ENCODE measurements at places on chromosomes 12 and 14. TPM values are rescaled to one million over a fixed set of nuclear protein-coding genes. Genes with fewer than 3 reads are reported as not detected.

DNA sequence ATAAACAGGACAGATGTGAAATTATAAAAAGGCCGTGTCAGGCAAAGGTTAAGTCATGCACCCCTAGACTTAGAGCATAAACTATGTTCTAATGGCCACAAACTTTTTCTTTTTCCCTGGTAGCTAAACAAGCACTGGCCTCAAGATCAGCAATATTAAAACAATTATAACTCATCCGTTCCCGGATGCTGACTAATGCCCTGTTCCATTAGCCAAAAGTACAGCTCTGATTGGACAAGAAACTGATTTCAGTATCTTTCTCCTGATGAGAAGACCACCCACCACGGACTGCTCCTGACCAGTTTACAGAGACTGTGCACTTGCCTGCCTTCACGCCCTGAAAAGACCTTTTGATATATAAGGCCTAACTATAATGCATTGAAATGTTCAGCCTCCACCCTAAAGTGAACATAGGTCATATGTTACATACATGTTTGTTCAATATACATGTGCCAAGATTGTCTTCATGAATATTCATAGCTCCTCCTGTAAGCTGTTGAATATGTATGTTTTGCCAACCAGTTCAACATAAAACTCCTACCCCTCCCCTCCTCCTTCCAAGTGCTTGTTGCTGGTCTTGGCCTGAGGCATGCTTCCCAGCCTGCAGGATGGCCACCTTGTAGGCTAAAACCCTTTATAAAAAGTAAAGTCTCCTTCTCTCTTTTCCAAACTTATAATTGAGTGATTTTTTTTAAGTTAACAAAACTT is 162.0 kb downstream of the IPO8 start:
- no peak for DNase-seq

DNA sequence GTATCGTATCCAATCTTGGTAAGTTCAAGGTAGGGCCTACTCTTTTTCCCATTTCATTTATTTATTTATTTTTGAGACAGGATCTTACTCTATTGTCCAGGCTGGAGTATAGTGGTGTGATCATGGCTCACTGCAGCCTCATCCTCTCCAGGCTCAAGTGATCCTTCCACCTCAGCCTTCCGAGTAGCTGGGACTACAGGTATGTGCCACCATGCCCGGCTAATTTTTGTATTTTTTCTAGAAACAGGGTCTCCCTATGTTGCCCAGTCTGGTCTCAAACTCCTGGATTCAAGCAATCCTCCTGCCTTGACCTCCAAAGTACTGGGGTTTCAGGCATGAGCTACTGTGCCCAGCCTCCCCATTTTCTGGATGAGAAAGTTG is 57.2 kb downstream of the CLMN start:
- no peak for DNase-seq

- DNase-seq = no peak
Measured at GRCh38 chr12:24072302-24072701, 122.8 kb upstream of the SOX5 start.

DNA sequence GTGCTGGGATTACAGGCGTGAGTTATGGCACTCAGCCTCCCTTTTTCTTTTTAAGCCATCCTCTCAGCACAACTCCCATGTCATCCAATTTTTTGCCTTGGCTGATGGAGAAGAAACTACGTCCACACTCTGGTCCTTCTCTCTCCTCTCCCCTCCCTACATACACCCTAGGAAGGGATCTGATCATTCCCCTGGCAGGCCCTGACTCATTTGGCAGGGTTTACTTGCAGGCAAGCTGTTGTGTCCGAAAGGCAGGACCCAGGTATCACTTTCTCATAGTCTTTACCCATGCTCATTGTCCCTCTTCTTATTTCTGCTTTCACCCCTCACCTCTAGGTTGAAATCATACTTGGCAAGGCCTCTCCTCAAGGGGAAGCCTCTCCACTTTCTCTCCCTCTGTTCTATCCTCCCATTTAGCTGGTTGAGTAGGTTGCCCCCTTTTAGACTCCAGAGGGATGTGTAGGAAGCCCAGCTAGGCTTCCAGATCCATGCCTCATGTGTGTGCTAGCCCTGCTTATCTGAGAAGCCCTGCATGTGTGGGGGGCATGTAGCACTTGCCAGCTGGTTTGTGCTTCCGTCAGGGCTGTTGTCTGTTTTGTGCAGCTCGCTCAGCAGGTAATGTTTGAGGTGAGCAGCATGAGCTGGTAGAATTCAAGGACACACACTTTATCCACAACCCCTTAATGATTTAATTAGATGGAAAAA is 14.8 kb downstream of the GPR19 start:
- no peak for DNase-seq

DNA sequence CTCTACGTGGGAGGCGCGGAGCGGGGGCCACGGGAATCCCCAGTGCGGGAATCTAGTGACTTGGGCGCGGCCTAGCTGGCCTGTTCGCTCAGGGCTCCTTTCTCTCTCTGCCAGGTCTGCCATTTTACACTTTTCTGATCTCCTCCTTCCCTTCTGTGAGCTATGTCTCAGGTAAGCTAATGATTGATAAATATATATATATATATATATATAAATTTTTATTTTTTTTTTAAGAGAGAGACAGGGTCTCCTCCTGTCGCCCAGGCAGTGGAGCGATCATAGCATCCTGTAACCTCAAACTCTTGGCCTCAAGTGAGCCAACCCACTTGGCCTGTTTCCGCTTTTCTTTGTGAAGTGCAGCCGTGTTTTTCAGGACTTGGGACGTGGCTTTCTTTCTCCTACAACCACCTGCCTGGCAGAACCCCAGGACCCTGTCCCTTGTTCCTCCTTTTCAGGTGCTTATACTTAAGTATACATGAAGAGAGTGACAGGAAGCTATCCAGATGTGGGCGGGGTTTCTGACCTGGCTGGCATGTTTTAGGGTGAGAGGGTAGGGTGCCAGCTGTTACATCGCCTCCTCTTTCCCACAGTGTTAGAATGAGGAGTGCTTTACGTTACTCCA is 547 bp downstream of the ZNF140 start:
- DNase-seq = no peak

GRCh38 chr12:121240484-121241101 is 30.7 kb downstream of the P2RX4 start:
- DNase-seq = peak; percentile 66

DNA sequence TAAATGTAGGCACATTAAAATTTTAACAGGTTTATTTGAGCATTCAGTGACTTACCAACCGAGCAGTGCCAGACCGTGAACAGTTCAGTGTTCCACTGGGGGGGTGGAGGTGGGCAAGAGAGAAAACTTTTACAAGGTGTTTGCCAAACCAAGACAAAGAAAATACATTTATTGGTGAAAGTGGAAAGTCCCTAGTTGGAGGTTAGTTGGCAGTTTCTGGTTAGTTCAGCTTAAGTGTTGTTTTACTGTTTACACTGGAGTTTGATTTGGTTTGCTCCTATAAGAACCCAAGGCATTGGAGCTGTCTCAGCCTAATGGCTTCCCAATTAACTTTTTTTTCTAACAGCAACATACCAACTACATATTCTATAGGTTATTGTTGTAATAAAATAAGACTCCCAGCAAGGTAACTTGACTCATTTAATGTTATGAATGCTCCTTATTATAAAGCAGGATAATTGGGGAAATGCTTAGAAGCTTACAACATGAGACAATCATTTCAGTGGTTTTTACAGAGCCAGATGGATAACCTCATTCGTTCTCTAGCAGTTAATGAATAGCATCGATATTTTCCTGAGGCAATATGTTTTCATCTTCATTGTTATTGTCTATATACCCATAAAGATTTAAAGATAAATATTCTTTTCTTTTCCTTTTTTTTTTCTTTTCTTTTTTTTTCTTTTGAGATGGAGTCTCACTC is 115.8 kb downstream of the ETNK1 start:
- no peak for DNase-seq

DNA sequence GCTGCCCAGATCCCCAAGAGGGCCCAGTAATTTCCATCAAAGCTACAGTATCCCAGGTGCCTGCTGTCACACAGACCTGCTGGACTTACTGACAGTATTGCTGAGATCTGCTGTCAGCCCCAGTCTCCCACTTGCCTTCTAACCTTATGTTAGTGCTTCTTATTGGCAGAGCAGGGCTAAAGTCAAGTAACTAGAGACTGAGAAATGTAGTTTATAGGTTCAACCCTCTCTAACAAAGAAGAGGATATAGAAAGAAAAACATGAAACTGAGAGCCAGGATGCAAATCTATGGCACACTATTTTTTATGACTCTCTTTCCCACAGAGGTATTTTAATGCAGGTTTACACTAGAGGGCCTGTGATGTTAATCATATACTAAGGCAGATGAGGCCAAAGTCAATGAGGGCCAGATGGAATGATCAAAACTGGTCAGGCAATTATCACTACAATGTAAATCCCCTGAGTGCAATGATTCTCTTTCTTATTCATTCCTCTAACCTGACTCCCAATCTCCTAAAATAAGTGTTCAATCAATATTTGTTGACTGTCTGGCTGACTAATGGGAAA is 781.9 kb downstream of the VRK1 start:
- no peak for DNase-seq

GRCh38 chr12:118842866-118843265 is 138.5 kb upstream of the SRRM4 start:
- DNase-seq = no peak

GRCh38 chr12:75571204-75571603 is 59.8 kb upstream of the KRR1 start:
- no peak for DNase-seq

DNA sequence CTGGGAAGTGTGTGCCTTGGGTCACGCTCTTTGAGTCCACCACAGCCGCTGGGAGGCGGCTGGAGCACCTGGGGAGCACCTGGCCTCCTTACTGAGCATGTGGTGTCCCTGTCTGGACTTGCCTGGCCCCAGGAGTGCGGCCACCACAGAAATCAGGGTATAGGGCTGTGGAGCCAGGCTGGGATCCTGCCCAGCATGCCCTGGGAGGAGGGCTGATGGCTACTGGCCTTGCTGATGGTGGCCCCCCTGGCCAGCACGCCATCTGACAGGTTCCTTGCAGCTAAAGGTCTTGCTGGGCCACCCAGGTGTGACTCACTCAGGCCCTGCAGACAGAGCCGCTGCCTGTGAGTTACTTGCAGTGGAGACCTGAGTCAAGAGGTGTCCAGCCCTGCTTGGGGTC is 6.0 kb downstream of the ULK1 start:
- DNase-seq = no peak

DNA sequence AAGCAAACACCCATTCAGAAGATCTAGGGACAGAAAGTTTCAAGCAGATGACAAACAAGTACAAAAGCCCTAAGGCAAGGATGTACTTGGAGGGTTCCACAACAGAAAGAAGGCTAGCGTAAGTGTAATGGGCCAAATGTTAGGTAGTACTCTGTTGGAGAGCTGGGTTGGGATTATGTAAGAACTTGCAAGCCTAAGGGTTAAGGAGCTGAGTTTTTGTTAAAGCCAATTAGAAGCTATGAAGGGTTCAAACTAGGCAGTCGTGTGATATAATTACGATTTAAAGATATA is 41.4 kb downstream of the HECTD1 start:
- DNase-seq = no peak

- DNase-seq = no peak
Measured at GRCh38 chr14:81303258-81303935, 82.6 kb upstream of the GTF2A1 start.

- no peak for DNase-seq
Measured at GRCh38 chr14:45112896-45113781, 21.1 kb downstream of the FKBP3 start.

DNA sequence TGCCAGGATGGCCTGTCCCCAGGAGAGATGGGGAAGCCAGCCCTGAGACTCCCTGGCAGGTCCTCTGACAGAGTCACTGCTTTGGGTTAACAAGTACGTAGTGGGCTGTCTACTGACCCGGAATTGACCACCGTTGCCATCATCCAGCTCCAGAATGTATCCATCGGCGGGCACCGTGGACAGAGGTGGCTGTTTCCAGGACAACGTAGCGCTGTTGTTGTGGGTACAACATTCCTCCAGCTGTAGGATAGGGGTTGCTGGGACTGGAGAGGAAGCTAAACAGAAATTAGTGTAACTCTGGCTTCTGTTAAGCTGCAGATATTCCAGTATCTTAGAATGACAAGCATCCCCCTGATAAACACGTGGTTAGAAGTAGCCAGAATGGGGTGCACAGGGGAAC is 56.3 kb upstream of the PYGL start:
- DNase-seq = no peak

- no peak for DNase-seq
Measured at GRCh38 chr12:21659383-21659782, 1.7 kb upstream of the LDHB start.

GRCh38 chr12:64825143-64826021 is 935 bp downstream of the TBC1D30 start:
- DNase-seq = no peak

GRCh38 chr12:51622564-51622963 is 31.5 kb downstream of the SCN8A start:
- DNase-seq = no peak

GRCh38 chr12:28130625-28131598 is 59.3 kb upstream of the CCDC91 start:
- DNase-seq = no peak

The TSHR gene
- total RNA-seq = 0.17 TPM

The CLEC6A gene
- total RNA-seq = not detected

The GSG1 gene
- not detected for total RNA-seq

Measured in activated B cell treated with CpG ODN at 0.5 μM for 24 hours (primary cell).